ENCODE measurements at places on chromosomes 2 and 18.

GRCh38 chr2:132850688-132851087, 180.7 kb upstream of the LYPD1 start:
- DNase-seq, result no peak

GRCh38 chr18:59616501-59616900, 80.7 kb downstream of the CCBE1 start:
- no peak for DNase-seq

DNA sequence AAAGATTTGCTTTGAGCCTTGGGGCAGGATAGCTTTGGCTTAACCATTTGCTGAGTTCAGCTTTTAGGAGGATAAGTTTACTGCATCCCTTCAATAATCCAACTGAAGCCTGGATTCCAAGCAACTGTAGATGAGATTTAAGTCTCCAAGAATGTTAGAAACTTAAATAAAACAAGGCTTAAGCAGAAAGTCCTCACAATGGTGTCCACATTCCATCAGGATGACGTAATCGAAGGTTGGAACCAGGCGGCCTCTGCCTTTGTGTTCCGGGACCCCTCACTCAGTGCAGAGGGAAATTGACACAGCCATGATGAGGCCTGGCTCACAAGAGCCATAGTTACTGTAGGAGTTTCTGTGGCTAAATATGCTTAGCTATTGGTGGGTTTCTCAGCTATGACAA, 260.4 kb downstream of the LPIN1 start:
- DNase-seq, result no peak

GRCh38 chr18:7207366-7207915, 23.4 kb upstream of the LRRC30 start:
- no peak for DNase-seq

DNA sequence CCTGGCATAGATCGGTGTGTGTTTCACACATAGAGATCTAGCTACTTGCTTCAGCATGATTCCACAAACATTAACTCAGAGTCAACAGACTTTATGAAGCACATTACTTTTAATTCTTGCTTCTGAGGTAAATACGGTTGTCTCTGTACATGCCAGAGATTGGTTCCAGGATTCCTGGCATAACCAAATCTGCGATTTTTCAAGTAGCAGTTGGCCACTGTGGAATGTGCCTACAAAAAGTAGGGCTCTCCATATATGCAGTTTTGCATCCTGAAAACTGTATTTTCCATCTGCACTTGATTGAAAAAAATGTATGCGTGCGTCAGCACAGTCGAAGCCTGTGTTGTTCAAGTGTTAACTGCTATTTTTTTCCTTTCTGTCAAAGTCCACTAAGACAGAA, 85.0 kb downstream of the ZAP70 start:
- no peak for DNase-seq

DNA sequence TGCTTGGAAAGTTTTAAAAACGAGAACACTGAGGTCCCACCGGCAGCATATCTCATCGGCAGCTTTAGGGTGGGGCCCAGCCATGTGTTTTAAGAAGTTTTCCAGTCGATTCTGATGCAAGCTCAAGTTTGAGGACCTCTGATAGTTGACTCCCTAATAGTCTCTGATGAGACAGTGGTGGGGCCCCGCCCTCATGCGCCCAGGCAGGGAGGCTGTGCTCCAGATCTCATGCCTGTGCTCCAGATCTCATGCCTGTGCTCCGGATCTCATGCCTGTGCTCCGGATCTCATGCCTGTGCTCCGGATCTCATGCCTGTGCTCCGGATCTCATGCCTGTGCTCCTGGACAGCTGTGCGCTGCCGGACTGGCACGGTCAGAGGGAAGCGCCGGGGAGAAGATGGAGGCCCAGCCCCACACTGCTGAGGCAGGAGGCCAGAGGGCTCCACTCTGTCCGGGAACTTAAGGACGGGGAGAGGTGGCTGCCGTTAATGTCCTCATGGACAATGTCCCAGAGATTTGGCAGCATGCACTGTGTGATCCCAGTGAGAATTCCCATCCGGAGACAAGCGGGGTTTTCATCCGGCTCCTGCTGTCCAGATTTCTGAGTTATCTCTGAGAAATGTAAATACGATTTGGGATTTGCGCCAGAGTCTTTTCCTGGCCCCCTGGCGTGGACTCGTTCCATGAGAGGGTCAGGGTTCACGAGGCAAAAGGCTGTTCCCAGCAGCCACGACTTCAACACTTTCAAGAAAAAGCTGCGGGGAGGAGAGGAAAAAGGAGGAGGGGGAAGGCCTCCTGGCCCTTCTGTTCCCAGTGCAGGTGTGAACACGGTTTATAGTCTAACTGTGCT, 9.4 kb upstream of the COLEC11 start:
- DNase-seq, result no peak

GRCh38 chr2:127857265-127857808, 618 bp downstream of the POLR2D start:
- peak; percentile 3 for DNase-seq

DNA sequence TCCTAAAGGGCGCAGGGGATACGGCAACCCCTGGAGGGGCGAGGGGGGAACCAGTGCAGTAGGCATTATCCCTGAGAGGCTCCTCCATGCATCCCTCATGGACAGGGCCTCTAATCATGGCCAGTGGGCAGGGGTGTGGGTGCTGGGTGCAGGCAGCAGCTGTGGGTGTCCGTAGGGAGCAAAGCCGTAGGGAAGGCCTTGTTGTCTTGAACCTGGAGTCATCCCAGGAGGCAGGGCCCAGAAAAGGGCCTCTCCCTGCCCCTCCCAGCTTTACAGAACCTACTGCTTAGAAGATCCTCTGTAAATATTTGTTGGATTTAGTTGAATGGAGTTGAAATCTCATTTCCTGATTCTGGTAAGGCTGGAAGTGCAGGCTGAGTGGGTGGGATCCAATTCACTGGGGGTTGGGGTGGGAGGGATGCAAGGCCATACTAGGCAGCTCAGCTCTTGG, 207.0 kb upstream of the HAAO start:
- DNase-seq, result no peak

DNA sequence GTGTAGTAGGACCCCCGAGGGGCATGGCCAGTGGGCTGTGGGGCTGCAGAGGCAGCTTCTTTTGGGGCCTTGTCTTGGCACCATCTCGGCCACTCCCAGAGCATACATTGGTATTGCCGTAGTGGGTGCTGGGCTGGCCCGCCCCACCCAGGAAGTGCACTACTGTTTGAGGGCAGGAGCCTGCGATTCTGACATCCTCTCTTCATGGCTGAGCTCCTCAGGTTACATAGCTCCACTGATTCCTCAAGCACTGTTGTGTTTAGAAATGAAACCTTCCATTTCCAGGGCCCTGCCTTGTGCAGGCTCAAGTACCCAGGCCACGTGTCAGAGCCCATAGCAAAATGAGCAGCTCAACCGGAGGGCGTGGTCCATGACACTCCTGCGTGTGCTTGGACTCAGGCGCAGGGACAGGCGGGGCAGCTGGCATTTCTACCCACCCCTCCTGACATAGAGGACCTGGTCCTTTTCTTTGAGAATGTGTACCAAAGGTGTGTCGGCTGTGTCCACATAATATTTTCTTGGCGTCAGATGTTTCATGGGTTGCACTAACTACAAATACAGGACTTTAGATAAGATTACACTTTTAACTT, 67.9 kb downstream of the DGKD start:
- DNase-seq, result no peak

DNA sequence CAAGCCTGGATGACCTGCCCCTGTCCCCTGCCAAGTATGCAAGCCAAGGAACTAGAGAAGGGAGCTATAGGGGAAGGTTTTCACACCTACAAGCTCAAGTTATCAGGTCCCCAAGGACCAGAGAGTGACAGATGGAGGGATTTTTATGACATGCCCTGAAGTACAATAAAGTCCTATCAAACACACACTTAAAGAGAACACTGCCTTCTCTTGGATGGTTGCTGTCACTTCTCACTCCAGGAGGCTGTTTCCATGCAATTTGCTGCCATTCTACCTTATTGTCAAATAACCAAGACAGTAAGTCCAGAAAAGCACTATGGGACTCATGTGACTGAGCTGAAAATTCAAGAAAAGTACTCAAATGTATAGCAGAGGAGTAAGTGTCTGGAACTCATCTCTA, 76.6 kb upstream of the DDX18 start:
- DNase-seq, result no peak
